Hepatocyte (in vitro differentiated cells): ENCODE measurements at places on chromosomes 5 and 9. TPM values are rescaled to one million over a fixed set of nuclear protein-coding genes. Genes with fewer than 3 reads are reported as not detected.
A peak's percentile ranks its signal among the peaks of the same experiment; 100 is the strongest.

DNA sequence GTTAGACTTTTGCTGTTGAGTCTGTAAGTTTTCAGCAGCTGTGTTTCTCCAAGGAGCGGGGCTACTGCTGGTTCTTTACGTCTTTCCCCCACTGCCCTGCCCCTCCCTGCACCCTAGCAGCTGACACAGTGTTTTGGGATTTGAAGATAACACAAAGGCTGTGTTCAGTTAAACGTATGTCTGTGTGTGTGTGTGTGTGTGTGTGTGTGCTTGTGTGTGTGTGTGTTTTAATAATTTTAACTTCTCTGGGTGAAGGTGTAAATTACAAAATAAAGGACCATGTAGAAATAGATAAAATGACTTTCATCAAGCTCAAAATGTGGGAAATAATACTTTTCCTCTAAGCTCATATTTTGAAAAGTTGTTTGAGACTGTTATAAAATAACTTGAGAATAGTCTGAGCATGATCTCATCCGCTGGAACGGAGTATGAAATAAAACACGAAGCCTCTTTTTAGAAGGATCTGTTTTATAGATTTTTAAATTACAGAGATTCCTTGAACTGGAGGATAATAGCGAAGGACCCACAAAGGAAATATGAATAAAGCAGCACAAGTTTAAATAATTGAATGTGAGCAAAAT lies 10.9 kb downstream of the ABL1 start:
- no peaks in the 10 kb centered on the region for H3K27me3 ChIP-seq
- peaks cover 50% of the 10 kb centered on the region for H3K4me1 ChIP-seq
- peak overlapping the region; percentile 96 for H3K27ac ChIP-seq
- DNase-seq: peak; percentile 59
- H3K36me3 ChIP-seq: no peaks in the 10 kb centered on the region

Gene NIPSNAP3A
- 44.4 and 47.8 TPM in 2 replicates for total RNA-seq

DNA sequence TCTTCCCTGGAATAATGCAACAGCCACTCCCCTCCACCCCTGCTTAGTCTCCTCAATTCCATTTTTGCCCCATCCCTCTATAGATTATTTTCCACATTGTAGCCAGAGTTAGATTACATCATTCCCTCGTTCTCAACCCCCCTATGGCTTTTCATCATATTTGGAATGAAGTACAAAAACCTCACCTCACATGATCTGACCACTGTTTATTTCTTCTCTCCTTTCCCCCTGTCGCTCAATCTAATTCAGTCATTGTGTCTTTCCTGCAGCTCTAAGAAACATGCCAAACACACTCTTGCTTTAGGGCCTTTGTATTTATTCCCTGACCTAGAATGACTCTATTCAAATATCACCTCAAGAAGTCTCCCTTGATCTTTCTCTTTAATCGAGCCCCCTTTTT lies 22.6 kb upstream of the HK3 start:
- no peak for DNase-seq
- no peaks in the 10 kb centered on the region for H3K27me3 ChIP-seq
- no peak overlapping the region for H3K27ac ChIP-seq
- H3K4me1 ChIP-seq: peaks cover 7% of the 10 kb centered on the region
- H3K4me3 ChIP-seq: no peak overlapping the region

DNA sequence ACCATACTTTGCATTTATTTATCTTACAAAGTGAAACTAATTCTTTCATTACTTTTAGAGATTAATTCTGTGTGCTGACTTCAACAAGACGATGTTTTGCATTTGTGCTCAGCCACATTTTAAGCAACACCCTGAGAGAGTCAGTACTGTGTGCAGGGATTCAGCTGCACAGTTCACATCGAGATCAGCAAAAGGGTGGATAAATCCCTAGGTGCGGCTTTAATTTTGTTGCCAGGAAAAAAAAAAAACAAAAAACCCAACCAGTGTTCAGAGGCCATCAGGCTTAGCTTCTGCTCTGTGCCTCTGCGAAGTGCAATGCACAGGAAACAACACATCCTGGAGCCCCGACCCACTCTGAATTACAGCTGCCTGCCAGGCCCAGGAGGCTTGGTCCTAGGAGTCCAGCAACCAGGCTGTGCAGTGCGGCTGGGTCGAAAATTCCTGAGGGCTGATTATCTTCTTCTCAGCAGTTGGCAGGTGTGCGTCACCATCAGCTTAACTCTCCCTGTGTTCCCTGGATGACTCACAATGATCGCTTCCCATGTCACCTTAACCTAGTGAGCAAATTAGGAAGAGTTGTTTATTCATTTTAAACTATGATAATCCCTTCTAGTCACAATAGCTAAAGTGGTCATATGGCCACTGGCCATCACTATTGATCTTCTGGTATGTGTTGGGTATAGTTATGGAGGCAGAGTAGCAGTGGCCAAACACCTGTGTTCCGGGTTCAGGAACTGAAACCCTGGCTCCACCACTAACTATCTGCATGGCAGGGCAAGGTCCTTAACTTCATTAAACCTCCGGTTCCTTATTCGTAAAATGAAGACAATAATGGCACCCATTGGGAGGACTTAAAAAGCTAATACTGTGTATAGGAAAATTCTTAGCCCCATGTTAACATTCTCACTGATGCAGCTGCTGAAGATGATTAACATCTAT lies 31.2 kb upstream of the NDUFB6 start:
- peak; percentile 32 for DNase-seq
- no peak overlapping the region for H3K4me3 ChIP-seq
- H3K27me3 ChIP-seq: no peaks in the 10 kb centered on the region
- H3K4me1 ChIP-seq: no peaks in the 10 kb centered on the region
- H3K27ac ChIP-seq: no peak overlapping the region

- no peak overlapping the region for H3K4me3 ChIP-seq
- no peaks in the 10 kb centered on the region for H3K4me1 ChIP-seq
- no peaks in the 10 kb centered on the region for H3K36me3 ChIP-seq
- no peak for DNase-seq
- no peaks in the 10 kb centered on the region for H3K27me3 ChIP-seq
Observed at GRCh38 chr5:65768723-65769346, 46.8 kb downstream of the NLN start.

DNA sequence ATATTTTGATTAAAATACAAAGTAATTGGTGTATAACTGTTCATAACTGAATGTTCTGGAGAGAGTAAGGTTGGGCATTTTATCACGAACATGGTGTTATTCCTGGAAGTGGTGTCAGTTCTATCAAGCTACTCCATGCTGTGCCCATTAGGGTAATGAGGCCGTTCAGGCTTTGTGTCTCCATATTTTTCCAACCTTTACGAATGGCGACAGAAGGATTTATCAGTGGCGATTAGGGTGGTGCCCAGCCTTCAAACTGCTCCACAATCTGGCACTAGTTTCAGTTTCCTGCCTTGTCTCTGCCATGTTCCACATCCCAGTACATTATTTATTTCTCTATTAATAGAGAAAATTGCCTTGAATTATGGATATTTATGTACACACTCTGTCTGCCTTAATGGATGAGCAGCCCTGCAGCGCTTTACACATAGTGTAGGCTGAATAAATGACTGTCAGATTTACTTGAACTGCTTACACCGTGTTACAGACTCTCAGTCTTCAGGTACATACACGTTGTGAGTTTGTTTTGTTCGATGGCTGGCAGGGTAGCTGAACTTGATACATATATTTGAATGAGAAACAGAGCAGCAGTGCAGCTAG lies 23.9 kb upstream of the TMC1 start:
- H3K4me1 ChIP-seq: no peaks in the 10 kb centered on the region
- DNase-seq: no peak
- H3K4me3 ChIP-seq: no peak overlapping the region
- H3K27me3 ChIP-seq: no peaks in the 10 kb centered on the region

Gene ZNF366
- total RNA-seq: 0.20 and 2.5 TPM in 2 replicates

DNA sequence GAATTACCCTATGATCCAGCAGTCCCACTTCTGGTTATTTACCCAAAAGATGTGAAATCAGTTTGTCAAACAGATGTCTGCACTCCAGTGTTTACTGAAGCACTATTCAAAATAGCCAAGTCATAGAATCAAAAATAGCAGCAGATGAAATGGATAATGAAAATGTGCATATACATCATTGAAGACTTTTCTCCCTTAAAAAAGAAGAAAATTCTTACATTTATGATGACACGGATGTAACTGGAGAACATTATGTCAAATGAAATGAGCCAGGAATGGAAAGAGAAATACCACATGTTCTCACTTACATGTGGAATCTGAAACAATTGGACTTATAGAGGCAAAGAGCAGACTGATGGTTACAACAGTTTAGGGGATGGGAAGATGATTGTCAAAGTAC lies 21.5 kb upstream of the PLEKHG4B start:
- H3K4me1 ChIP-seq: no peaks in the 10 kb centered on the region
- H3K4me3 ChIP-seq: no peak overlapping the region
- no peak for DNase-seq
- H3K27me3 ChIP-seq: no peaks in the 10 kb centered on the region
- H3K27ac ChIP-seq: no peak overlapping the region

Gene PALM2AKAP2
- total RNA-seq: 7.0 and 7.8 TPM in 2 replicates

DNA sequence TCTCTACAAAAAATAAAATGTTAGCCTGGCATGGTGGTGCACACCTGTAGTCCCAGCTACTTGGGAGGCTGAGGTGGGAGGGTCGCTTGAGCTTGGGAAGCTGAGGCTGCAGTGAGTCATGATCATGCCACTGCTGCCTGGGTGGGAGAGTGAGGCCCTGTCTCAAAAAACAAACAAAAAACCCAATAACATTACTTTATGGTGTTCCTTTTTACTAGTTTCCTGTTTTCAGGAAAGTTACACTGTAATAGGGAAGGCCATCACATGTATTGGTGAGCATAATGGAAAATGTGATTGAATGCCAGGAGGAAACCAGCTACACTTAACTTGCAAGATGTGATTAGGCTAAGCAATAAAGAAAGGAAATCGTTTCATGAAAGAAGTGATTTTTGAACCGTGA lies 42.7 kb downstream of the SV2C start:
- no peak for DNase-seq
- H3K4me1 ChIP-seq: no peaks in the 10 kb centered on the region
- H3K27ac ChIP-seq: no peak overlapping the region
- H3K27me3 ChIP-seq: peaks cover 16% of the 10 kb centered on the region

DNA sequence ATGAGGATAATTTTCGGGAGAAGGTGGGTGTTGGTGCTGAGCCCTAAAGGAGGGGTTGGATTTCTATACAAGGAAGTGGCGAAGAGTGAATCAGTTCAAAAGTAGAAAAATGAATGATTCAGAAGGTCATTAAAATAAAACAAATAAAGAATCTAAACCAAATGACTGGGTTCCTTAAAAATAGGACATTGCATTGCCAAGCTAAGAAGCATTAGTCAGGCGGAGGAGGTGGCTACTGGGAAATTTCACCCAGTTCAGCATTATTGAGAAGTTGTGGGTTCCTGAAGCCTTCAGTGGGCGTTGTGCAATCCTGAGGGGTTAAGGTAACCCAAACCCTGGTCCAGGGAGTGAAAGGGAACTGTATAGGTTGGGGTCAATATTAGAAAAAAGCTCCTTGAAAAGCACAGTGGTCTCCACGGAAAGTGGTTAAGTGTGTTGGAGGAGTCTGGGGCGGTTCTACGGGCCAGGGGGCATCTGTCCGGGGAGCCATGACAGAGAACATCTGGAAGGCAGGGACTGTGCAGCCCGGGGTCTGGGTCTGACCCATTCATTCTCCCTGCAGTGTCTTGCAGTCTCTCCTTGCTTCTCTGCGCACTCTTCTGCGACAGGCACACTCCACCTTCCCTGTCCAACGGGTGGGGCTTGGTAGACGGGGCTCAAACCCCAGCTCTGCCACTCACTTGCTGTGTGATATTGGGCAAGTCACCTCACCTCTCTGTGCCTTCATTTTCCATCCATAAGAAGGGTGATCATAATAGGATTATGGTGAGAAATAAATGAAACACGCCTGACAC lies 27.6 kb upstream of the DUSP1 start:
- peaks cover 9% of the 10 kb centered on the region for H3K4me1 ChIP-seq
- H3K27ac ChIP-seq: no peak overlapping the region

DNA sequence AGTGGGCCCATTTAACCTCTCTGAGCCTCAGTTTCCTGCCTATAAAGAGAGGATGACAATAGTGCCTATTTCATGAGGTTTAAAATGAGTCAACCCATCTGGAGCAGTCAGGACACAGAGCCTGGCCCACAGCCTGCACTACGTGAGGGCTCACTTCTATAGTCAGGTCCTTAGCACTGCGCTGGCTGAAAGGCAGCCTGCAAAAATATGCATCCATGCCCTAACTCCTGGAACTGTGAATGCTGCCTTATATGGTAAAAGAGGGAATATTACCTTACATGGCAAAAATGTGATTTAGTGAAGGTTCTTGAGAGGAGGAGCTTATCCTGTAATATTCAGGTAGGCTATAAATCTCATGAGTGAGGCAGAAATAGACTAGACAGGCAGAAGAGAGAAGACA lies 98.5 kb downstream of the GABBR2 start:
- DNase-seq: no peak
- H3K27ac ChIP-seq: peak overlapping the region; percentile 35
- H3K4me1 ChIP-seq: no peaks in the 10 kb centered on the region

GRCh38 chr5:132662925-132663770 lies 5.2 kb downstream of the IL13 start:
- no peaks in the 10 kb centered on the region for H3K36me3 ChIP-seq
- no peak overlapping the region for H3K4me3 ChIP-seq
- H3K4me1 ChIP-seq: peaks cover 22% of the 10 kb centered on the region
- DNase-seq: peak; percentile 37
- H3K27ac ChIP-seq: peak overlapping the region; percentile 14

DNA sequence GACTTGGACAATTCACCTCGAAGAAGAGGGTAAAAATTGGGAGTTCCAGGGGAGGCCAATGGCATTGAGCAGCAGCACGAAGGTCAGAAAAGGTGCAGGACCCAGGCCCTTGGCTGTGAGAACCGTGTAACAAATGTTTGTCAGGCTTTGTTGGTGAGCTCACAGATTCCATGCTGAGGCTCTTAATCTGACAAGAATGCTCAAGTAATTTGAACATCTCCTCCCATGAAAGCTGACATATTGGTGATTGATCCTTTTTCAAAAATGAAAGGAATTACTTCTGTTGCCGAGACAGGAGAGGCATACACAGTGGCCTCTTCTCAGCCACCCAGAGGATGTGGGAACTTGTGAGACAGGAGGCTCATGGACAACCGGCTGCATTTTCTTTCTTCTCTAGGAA lies 11.6 kb downstream of the RAI14 start:
- H3K4me3 ChIP-seq: no peak overlapping the region
- no peak for DNase-seq

- H3K4me1 ChIP-seq: no peaks in the 10 kb centered on the region
- no peaks in the 10 kb centered on the region for H3K36me3 ChIP-seq
- H3K4me3 ChIP-seq: no peak overlapping the region
- no peak overlapping the region for H3K27ac ChIP-seq
- DNase-seq: no peak
Observed at GRCh38 chr9:126474786-126475485, 138.8 kb upstream of the LMX1B start.

DNA sequence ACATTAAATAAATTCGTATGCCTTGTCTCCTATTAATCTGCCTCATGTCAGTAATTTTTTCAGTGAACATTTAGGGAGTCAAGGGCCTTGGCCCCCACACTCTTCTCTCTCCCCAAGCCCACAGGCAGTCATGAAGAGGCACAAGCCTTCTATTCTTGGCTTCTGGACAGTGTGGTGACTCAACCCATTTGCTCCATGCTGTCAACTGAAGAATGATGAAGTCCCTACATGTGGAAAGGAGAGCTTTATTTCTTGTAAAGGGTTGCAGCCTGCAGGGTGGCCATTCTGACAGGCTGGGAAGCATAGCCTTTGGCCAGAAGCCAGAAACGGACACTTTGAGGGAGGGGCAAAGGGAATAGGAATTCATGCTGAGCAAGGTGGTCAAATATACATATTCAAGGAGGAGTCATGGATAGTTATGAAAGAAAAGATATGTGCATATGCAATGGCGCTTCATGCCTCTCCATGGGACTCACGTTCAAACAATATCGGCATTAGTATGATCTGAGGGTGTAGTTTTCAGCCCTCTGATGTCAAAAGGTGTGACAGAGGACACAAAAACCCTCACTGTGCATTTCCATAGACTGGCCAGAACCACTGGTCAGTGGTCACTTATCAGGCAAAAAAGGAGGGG lies 31.3 kb downstream of the ANKRA2 start:
- DNase-seq: no peak
- no peak overlapping the region for H3K27ac ChIP-seq
- H3K4me3 ChIP-seq: no peak overlapping the region
